ENCODE measurements at places on chromosomes 3 and 15.

DNA sequence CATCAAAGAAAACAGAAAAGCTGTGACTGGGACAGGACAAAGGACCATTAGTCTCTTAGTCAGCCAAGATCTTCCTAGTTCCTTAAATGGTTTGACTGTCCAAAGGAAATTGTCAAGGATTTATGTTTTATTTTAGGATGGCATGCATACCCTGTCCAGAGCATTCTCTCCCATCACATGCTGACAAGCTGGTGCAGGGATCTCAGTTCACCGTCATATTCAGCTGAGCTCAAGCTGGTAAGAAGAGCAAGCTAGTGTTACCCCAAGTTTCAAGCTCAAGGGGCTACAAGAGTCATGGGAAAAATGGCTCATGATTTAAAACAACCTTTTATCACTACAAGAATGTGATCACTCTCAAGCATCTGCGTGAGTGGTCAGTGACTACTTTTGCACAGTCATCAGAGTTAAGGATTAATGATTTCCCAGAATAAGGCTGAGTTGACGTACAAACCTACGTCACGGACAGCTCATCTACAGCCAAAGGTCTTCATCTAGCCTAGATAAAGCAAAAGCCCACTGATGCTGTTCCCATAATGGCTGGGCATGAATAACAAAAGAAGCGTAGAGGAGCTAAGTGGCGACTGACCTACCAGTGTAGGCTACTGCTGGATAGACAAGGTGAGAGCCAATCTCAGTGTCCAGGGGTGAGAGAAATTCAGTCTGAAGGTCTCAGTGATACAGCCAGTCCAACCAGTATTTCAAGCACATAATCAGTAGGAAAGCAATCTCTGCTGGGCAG lies 157.5 kb downstream of the GABRB3 start:
- no peak for DNase-seq

GRCh38 chr15:101348643-101349042 lies 53.6 kb upstream of the SNRPA1 start:
- DNase-seq, result no peak

GRCh38 chr3:68973639-68974038 lies 39.8 kb downstream of the EOGT start:
- no peak for DNase-seq

DNA sequence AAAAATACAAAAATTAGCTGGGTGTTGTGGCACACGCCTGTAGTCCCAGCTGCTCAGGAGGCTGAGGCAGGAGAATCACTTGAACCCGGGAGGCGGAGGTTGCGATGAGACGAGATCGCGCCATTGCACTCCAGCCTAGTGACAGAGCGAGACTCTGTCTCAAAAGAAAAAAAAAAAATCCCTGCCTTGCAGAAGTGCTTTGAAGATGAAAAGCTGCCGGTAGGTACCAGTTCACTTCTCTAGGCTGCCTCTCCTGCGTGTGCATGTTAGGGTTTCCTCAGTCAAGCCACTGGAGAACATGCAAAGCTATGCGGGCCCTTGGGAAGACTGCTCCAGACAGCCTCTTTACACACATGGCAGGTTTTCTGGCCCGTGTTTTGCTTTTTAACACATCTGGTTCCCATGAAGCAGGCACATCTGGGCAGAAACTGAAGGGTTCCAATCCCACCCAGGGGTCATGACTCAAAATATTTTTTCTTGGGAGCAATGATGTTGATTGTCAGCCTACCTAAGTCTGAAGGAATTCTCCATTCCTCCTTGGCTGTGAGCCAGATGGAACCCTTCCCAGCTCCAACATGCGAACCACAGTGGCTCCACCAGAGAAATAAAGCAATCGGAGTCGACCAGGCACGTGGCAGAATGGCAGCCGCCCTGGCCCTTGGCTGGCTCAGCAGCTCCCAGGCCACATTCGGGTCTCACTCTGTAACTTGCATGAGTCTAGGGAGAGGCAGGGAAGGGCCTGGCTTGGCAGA lies 29.6 kb downstream of the MGLL start:
- DNase-seq, result no peak

- no peak for DNase-seq
Measured at GRCh38 chr3:135460273-135460672, 505.3 kb upstream of the PPP2R3A start.

DNA sequence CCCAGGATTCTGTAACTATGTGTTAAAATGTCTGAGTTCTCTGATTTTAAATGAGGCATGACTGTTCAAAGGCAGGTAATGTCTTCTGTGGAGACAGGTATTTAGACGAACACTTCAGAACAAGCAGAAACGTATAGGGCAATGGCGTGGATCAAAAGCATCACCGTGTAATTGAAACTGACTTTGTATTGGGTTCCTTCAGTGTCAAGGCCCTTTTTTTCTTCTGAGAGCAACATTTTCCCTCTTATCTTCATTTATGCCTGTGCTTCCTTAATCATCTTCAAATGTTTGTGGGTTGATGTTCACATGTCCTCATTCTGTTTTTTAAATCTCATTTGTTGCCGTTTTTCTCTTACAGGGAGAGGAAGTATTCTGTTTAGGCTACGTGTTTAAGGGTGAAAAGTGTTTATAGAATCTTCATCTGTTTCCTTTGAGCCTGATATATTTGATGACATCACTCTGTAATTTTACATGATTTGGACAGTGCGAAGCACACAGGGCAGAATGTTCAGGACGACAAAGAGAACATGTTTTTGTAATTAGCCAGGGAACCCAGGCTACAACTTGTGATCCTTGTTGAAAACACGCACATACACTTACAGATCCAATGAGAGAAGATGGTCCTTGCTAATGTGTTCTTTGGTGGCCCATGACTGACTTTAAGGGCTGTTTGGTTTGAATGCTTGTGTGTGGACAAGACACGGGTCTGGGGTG lies 196.0 kb downstream of the LRTM1 start:
- no peak for DNase-seq

- DNase-seq, result no peak
Measured at GRCh38 chr15:82597815-82598214, 49.3 kb downstream of the CPEB1 start.

DNA sequence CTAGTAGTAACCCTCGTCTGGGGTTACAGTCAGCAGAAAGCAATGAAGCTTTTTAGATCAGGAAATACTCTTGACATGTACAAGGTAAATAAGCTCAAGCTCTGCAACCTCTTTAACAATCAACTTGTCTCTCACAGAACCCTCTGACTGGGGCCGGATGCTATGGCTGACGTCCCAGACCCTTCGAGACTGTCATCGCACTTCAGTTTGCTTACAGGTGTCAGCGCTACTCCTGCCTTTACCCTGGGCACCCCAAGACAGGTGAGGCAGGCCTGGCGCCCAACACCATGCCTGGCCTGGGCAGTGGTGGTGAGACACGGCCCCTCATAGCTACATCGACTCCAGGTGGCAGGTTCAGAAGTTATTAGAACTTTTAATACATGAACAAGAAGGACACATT lies 30.6 kb downstream of the LRRFIP2 start:
- DNase-seq, result no peak

DNA sequence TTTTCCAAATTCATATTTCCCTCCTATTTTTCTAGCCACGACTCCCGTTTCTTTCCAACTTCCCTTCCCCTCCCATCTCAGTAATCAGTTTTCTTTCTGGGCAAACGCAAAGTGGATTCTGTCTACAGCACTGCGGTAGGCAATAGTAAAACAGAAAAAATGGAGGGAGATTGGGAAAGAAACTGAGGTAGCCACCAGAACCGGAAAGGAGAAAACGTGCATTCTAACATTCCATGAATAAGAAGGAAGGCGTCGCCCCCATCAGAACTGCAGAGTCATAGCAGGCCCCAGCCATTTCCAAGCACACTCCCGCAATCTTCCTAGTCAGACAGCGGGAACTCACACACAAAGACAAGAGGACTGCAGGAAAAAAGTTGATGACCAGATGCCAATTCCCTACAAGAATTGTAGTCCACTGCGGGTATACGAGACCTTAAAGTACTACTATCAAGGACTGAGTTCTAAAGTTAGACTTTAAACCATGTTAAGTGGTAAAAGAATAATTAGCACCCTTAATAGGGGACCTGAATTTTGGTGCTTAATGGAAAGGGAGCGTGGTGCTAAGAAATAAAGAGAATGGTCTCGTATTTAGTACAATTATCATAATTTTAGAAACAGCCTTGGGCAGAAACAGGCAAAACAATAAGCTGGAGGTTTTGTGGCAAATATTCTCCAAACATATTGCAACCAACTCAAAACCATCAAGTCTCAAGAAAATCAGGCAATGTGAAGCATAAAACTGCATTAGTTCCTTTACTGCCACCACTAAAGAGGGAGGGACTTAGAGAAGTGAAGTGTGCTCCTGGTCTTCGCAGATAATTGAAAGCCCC lies 1.4 kb downstream of the PFN2 start:
- DNase-seq, result no peak

GRCh38 chr3:180375831-180376230 lies 226.1 kb upstream of the TTC14 start:
- no peak for DNase-seq

GRCh38 chr3:101509811-101510210 lies 3.2 kb downstream of the SENP7 start:
- no peak for DNase-seq
